ENCODE measurements at places on chromosomes 13 and 19.

DNA sequence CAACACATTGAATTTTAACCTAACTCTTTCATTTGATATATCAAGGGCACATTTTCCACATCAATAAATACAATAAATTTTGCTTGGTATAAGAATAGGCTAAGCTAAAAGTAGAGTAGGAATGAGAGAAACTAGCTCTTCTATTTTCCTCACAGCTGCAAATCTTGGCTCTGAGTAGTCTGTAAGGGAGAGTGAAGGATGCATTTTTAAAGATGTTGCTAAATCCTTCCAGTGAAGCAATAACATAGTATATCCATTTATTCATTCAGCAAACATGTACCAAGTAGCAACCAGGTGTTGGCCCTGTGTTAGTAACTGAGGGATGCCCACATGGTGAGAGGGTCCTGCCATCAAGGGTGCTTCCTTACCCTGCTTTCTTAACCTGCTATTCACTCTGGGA is 799.9 kb downstream of the PCDH9 start:
- no peak for DNase-seq

- no peak for DNase-seq
Observed at GRCh38 chr13:38483623-38484022, 134.0 kb downstream of the UFM1 start.

- no peak for DNase-seq
Observed at GRCh38 chr13:25579221-25579620, 207.4 kb downstream of the ATP8A2 start.

GRCh38 chr13:109309625-109310363 is 476.6 kb downstream of the IRS2 start:
- no peak for DNase-seq

GRCh38 chr19:7292950-7293761 is 1.1 kb downstream of the INSR start:
- no peak for DNase-seq

DNA sequence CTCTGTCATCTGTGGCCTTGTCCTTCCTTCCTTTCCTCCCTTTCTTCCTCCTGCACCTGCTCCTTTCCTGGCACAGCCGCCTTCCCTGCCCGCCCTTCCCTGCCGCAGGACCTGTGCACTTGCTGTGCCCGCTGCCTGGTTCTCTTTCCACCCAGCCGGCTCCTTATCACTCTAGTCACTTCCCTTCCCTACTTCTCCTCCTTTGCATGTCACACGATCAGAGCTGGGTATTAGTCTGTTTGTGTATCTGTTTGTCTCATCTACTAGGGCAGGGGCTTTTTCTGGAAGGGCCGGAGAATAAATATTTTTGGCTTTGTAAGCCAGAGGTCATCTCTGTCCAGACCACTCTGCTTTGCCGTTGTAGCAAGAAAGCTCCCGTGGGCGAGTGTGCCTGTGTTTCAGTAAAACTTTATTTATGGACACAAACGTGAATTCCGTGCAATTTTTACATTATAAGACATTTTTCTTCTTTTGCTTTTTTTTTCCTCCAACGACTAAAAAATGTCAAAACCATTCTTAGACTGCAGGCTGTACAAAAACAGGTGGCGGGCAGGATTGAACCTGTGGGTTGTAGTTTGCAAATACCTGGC is 6.1 kb downstream of the KDM4B start:
- no peak for DNase-seq

- no peak for DNase-seq
Observed at GRCh38 chr13:75442736-75443234, 39.2 kb downstream of the TBC1D4 start.

DNA sequence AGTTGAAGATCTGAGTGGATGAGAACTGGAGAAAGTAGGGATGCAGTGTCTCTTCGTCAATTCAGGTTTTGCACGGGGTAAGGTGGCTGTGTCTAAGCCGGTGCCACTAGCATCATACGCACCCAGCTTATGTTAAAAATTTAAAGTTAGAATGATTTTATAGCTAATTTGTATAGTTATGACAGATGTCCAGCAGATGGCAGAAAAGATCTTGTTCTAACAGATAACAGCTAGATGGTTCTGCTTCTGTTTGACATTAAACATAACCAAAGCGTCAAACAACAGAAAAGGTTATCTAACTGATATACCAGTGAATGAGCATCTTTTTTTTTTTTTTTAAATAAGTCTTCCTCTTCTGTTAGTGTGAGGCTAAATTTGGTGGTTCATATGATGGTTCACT is 18.8 kb upstream of the EDDM13 start:
- no peak for DNase-seq

GRCh38 chr13:114105521-114106225 is 26.8 kb downstream of the RASA3 start:
- no peak for DNase-seq

DNA sequence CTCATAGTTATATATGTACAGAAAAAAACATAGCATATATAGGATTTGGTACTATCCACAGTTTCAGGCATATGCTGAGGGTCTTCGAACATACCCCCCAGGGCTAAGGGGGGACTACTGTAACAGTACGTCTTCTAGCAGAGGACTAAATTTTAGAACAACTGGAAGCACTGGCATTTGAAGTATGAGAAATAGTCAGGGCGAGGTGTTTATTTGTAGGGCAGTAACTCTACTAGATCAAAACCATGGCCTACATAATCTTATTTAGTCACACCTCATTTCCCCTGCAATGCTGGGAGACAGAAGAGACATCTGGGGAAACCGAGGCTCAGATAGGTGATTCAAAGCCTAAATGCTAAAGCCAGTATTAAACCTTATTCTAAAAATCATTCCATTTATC is 245.6 kb downstream of the DCT start:
- no peak for DNase-seq

GRCh38 chr13:20525144-20525600 is 485 bp downstream of the CRYL1 start:
- peak; percentile 68 for DNase-seq

DNA sequence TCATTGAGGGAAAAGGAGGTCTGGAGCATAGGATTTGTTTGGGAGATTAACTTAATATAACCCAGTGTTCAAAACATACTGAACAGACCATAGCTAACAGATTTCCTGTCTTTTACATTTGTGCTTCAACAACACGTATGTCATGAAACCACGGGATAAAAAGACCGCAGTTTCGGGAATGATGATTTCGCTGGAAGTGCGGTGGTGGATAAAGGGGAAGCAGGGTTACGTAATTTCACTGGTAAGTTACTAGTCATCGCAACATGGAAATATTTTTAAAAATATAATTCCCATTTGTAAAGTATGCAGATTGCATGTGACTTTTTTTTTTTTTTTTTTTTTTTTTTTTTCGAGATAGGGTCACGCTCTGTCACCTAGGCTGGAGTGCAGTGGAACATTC is 237.4 kb downstream of the LMO7 start:
- DNase-seq: no peak

DNA sequence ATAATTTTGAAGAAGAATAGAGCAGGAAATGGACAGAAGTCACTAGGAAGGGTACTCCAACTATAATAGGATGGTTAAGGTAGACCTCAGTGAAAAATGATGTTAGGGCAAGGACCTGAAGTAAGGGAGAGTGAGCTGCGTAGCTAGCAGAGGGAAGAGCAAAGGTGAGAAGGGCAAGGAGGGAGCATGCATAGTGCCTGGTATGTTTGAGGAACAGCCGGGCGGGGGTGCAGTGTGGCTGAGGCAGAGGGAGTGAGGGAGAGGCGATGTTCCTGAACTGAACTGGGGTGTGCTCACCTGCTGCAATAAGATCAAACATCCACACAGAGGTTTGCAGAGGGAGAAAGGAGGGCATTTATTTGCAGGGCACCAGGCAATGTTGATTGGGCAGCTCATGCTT is 110.4 kb downstream of the DNAJC15 start:
- no peak for DNase-seq

DNA sequence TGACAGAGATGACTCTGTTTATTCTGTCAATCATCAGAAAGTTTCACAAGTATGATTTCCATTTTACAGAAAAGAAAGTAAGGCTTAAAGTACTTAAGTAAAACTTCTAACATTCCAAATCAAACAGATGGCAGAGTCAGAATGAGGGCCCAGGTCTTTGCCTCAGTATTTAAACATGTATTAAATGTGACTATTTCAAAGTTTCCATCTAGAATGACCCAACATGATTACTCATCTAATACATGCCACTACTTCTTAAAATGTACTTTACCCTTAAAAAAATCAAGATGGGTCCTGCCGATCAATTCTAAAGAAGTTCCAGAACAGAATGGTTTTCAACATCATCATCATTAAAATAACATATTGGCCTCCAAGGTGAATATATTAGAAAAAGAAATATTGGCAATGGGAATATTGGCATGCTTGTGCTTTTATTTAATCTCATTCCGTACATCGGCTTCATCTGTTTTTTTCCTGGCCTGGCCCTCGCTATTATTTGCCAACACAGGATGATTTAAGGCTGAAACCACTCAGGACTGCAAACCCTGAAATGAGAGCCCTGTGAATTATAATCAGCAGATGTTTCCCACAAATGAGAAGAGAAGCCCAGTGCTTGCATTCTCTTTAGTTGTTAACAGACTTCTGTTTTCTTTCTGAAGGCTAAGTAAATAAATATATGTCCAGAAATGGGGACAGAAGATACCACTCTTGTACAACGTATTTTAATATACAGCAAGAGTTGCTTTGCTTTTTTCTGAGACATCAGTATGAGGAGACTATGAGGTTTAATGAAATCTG is 340.0 kb downstream of the DNAJC15 start:
- DNase-seq: no peak

- no peak for DNase-seq
Observed at GRCh38 chr19:17946965-17947784, 14.4 kb downstream of the CCDC124 start.
